Substantia nigra (tissue), 51 donors: ENCODE measurements at places on chromosomes 1 and 21.

GRCh38 chr1:16068356-16069270, 4.8 kb downstream of the FAM131C start:
- DNase-seq: peak; percentile 64

DNA sequence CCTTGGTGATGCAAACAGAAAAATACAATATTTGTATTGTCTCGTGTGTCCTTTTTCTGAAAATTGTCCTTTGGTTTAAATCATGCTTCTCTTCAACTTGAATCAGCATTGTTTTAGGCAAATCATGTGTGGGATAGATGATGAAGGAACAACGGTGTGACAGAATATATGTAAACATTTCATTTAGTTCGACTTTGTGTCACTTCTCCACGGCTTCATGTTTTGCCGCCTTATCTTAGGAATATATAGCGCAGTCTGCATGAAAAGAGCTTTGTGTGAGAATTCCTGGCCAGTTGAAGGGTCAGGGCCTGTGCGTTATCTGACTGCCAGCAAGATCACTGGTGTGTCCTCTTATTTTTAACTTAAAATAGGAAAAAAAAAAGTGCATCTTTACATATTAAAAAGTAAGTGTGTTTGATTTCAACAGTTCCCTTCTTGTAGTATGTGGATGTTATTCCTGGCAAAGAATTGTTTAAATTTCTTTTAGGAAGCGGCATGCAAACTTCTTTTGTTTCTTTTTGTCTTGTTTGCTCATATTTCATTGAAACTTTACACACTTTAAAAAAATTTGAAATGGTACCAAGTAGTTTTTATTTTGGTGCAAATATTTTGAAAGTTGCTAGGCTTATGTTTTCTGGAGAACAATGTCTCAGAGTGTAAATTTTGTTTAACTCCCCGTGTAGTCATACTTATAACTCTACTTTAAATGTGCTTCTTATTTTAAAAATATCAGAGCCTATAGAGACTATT, 465.2 kb downstream of the USP25 start:
- DNase-seq: no peak

DNA sequence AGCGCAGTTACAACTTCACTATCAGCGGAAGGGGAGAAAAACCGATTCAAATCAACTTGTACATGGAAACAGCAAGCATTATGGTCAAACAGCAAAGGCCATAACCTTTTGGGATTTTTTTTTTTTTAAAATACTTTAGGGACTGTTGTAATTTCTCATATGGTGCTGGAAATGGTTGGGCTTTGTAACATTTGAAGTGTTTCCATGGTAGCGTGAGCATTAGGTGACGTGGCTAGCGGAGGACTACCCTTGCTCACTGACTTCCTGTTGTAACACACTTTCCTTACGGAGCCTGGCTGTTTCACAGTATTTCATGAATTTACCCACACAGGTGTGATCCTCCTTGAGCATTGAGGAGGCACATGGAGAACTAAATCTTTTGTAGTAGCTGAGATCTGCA, 269.5 kb downstream of the TM2D1 start:
- DNase-seq: no peak

DNA sequence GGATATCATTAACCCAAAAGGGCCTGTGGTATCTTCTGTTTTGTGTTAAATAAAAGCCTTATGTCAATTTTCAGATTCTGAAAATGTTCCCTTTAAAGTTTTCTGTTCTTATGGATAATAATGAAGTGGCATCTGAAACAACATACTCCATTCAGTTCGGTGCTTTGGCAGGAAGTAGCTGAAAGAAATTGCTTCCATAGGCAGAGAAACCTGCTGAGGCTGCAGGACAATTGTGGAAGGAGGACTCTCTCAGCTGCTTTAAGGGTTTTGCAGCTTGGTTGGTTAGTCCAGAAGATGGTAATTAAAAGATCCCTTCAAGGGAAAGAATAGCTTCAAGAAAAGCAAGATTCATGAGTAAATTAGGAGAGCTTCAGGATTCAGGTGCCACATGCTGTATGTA, 30.5 kb upstream of the NRIP1 start:
- no peak for DNase-seq

DNA sequence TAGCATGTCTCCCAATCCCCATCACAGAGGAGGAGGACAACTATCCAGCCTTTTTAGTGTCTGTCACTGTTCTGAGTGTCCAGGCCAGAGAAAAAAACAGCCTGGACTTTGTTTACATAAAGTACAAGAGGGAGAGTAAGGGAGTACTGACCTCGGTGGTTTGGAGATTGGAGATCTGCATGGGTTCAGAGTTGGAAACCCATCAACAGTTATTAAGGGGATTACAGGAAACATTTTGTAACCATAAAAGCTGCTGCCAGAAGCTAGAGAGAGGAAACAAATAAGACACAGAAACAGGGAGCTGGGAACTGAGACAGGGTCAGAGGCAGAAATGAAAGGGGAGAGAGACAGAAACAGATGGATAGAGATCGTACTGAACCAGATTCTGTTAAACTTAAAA, 131.5 kb upstream of the CTTNBP2NL start:
- no peak for DNase-seq

- DNase-seq: no peak
Observed at GRCh38 chr1:7109901-7110300, 324.6 kb downstream of the CAMTA1 start.

DNA sequence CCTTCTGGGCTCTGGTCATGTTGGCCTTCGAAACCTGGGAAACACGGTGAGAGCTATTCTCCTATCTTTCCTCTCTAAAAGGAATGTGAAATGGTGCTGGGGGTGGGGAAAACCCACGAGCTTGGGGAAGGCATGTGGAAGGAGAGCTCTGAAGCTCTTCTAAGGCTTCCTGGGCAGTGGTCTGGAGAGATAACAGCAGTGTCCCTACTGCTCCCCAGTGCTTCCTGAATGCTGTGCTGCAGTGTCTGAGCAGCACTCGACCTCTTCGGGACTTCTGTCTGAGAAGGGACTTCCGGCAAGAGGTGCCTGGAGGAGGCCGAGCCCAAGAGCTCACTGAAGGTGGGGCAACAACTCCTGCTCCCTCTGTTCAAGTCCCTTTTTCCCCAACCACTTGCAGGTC, 2.8 kb downstream of the USP21 start:
- DNase-seq: no peak

DNA sequence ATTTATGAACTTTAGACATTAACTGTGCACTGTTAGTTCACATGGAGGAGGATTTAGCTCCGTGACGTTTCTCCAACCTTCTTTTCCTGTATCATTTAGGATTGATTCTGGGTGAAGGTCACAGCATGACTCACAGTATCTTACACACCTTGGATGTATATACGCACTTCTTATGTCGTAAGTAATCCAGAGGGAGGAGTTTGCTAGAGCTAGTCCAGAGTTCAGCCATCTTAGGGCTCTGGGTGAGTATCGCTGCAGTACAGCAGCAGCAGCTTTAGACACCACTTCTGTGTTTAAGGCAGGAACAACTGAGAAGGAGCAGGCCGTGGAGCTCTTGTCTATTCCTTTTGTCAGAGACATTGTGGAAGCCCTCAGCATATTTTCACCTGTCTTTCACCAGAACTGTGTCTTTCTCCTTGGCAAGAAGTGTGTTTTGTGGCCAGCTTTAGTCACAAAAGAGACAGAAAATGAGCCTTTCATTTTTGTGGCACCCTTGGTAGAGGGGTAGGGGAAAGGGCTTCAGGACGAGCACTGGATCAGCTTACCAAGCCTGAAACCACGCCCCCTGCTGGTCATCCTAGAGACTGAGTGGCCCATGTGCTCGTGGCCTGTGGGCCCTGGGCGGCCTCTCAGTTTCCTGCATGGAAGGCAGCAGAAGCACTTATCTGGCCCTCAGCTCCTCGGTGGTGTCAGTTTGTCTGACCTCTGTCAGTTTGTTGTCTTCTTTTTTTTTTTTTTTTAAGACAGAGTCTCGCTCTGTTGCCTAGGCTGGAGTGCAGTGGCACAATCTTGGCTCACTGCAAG, 64.0 kb downstream of the ADARB1 start:
- no peak for DNase-seq

DNA sequence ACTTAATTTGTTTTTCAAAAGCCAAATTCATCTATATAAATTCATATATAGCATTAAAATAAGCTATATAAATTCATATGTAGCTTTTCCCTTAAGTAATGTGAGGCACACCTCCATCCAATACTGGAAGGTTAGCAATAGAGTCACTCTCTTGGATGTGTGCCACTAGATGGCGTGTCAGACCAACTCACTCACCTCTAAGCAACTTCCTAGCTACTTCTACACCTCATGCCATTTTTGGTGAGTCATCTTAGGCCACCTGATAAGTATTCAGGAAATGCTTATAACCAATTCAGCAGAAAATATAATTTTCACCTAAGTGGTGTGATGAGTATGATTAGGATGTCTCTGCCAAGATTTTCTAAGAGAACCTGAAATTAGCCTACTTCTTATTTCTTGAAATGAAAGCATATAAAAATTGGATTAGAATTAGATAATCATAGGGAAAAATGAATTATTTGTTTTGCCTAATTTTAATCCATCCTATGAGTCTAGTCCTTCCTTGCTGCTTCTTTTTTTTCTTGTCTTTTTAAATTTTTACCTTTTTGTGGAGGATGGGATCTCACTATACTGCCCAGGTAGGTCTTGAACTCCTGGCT, 34.4 kb upstream of the TADA1 start:
- peak; percentile 74 for DNase-seq

- no peak for DNase-seq
Observed at GRCh38 chr1:89863165-89863830, 42.5 kb downstream of the LRRC8D start.

- no peak for DNase-seq
Observed at GRCh38 chr1:167551362-167551761, 2.2 kb downstream of the CREG1 start.

GRCh38 chr1:165501330-165501969, 42.4 kb upstream of the LRRC52 start:
- DNase-seq: no peak

GRCh38 chr1:212968368-212968863, 18.1 kb downstream of the VASH2 start:
- DNase-seq: no peak

DNA sequence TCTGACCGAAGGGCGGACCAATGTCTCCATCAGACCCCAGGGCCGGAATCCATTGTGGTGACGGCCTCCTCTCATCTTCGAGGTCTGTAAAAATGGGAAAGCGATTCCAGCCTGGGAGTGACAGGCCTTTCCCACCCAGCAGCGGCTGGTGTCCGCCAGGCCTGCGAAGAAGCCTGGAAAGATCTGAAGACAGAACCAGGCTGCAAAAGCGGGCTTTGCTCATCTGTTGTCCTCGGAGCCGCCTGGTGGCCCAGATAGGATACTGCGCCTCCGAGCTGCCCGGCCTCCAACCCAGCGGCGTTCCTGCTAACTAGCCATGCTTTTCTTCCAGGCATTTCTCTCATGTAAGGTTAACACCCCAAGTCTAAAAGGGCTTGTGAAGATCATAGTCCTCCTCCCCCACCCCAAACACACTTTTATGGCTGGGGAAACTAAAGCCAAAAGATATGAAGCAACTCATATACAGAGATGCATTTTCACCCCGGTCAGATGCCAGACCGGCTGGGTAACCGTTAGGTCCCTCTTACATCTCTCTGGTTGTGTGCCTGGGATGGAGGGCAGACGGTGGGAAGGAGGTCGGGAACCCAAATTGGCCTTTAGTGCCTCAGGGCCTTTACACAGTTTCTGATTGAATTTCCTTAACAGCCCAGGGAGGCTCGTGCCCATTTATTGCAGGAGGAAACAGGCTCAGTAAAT, 1.9 kb upstream of the DHRS3 start:
- DNase-seq: peak; percentile 65

DNA sequence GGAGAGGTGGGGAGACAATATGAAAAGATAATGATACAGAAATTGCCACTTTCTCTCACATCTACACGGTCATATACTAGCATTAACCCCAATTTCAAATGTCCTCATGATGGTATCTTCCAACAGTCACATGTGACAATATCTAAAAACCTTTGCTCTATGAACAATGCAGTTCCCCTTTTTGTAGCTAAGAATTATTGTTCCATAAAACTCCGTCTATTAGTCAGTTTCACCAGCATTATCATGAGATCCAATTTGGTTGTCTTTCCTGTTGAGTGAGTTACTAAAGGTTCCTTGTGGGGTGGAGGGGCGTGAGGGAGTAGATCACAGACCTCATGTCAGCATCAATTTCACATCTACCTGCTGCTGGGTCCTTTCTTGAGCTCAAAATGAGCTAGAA, 1.7 kb downstream of the TIAM1 start:
- no peak for DNase-seq

DNA sequence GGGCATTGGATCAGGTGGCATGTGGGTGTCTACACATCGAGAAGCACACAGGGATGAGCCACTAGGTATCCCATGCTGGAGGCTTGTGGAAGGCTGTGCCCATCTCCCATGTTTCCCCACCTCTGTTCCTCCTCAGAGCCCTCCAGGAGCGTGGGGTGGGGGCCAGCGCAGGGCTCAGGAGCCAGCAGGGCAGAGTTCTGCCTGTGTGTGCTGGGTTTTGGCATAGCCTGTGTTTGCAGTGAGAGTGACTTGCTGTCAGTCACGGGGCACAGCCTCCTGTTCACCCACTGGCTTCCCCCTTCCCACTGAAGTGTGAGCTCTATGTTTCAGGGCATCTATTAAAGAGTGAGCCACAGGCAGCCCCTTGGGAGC, 10.4 kb downstream of the IBA57 start:
- no peak for DNase-seq
